ENCODE measurements at places on chromosomes 1 and 21. TPM values are rescaled to one million over a fixed set of nuclear protein-coding genes. Genes with fewer than 3 reads are reported as not detected.

GRCh38 chr1:7536891-7537591 lies 234.1 kb upstream of the VAMP3 start:
- no peaks in the 10 kb centered on the region for H3K4me1 ChIP-seq
- no peak overlapping the region for H3K4me3 ChIP-seq
- no peaks in the 10 kb centered on the region for H3K27me3 ChIP-seq
- H3K36me3 ChIP-seq, result no peaks in the 10 kb centered on the region

- no peak overlapping the region for H3K4me3 ChIP-seq
- no peaks in the 10 kb centered on the region for H3K36me3 ChIP-seq
- no peaks in the 10 kb centered on the region for H3K27me3 ChIP-seq
These were observed 6.9 kb downstream of the FOXJ3 start for GRCh38 chr1:42328047-42328625.

The UBXN10 gene
- total RNA-seq, result 4.9 TPM

The BCAS2 gene
- total RNA-seq, result 48.0 TPM

- H3K4me3 ChIP-seq, result no peak overlapping the region
- H3K27me3 ChIP-seq, result no peaks in the 10 kb centered on the region
- H3K36me3 ChIP-seq, result no peaks in the 10 kb centered on the region
- DNase-seq, result no peak
These were observed 100.8 kb upstream of the KIAA1614 start for GRCh38 chr1:180811886-180812285.

DNA sequence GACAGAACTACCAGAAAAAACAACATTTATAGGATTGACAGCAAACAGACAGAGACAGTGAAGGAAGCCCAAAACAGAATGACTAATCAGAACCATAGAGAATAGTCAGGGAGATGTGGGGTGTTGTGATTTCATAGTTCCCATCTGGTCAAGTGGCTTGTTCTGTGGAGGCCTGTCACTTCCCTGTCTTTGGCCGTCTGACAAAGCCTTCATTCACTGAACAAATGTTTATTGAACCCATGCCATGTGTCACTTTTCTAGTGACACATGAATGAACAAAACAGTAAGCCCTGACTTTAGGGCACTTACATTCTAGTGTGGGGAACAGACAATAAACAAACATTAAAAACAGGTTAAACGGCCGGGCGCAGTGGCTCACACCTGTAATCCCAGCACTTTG lies 3.2 kb upstream of the SRRM1 start:
- H3K4me3 ChIP-seq, result no peak overlapping the region
- H3K27ac ChIP-seq, result peak overlapping the region; percentile 80
- H3K4me1 ChIP-seq, result no peaks in the 10 kb centered on the region
- peak; percentile 45 for DNase-seq
- H3K36me3 ChIP-seq, result no peaks in the 10 kb centered on the region
- H3K27me3 ChIP-seq, result no peaks in the 10 kb centered on the region

Data from breast epithelium (tissue), 4 donors.